ENCODE measurements at places on chromosomes 6 and 20.

DNA sequence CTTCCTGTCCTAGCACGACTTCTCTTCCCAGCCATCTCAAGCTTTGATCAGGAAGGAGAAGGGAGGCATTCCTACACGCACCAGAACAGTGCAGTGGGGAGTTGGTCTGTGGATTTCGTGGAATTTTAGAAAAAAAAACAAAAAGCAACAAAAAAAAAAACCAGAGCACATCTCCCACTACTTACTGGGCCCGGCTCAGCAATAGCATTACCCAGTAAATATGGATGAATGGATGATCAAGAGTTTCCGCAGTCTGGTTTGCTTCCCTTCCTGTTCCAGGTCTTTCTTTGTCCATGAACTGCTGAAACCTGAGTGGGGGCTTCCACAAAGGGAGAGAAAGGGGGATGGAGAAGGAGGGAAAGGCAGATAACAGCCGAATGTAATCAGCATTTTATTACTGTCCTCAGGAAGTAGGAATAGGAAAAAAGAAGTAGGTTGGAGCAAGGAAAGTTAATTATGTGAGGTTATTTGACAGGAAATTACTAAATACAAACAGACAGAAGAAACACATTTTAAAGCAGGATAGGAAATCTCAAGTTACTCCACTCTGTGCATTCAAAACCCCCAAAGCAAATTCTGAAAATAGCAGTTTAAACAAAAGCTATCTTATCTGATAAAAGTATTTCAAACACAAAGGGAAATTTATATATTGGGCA is 349.0 kb downstream of the PRL start:
- no peak for DNase-seq
- no peaks in the 10 kb centered on the region for H3K27me3 ChIP-seq
- peaks cover 3% of the 10 kb centered on the region for H3K4me1 ChIP-seq
- H3K27ac ChIP-seq: no peak overlapping the region

GRCh38 chr6:120431841-120432240 is 902.4 kb downstream of the TBC1D32 start:
- DNase-seq: no peak

DNA sequence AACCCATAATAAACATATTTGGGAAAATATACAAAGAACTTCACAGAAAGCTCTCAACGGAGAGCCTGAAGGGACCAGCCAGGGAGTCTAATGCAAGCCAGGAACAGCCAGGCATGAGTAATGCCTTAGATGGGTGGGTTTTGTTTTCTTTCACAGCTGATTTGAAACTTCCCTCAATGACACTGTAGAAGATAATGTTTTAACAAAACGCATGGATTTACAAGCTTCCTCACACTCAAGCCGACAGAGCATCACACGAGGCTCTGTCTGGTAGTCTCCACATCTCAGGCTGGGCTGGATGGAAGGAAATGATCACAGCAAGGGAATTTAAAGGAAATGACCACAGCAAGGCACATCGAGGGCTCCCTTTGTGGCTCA is 113.9 kb downstream of the GMPR start:
- H3K4me1 ChIP-seq: no peaks in the 10 kb centered on the region
- H3K36me3 ChIP-seq: peaks cover 3% of the 10 kb centered on the region
- no peaks in the 10 kb centered on the region for H3K27me3 ChIP-seq
- H3K27ac ChIP-seq: no peak overlapping the region
- H3K4me3 ChIP-seq: no peak overlapping the region

GRCh38 chr6:56891754-56892153 is 63.2 kb upstream of the BEND6 start:
- H3K4me1 ChIP-seq: peaks cover 2% of the 10 kb centered on the region
- DNase-seq: no peak
- no peaks in the 10 kb centered on the region for H3K27me3 ChIP-seq
- no peak overlapping the region for H3K4me3 ChIP-seq
- no peaks in the 10 kb centered on the region for H3K36me3 ChIP-seq

DNA sequence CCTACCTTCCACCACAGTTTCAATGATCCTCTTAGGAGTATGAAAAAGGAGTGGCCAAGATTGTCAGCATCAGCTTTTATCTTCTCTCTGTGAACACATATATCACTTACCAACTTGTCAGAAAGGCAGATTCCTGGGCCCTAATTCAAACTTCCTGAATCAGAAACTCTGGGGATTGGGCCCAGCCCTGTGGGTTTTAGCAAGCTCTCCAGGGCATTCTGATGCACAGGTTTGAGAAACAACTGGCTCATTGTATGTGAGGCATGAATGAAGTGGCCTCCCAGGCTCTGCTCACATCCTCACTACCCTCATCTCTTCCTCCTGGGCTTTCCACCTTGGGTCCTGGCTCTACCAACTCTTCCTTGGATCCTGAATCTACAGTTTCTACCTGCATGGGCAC is 13.2 kb upstream of the THBD start:
- H3K4me3 ChIP-seq: no peak overlapping the region
- H3K4me1 ChIP-seq: no peaks in the 10 kb centered on the region
- no peak for DNase-seq
- no peak overlapping the region for H3K27ac ChIP-seq
- H3K27me3 ChIP-seq: peaks cover 14% of the 10 kb centered on the region
- no peaks in the 10 kb centered on the region for H3K36me3 ChIP-seq

- peaks cover 25% of the 10 kb centered on the region for H3K27me3 ChIP-seq
- no peak for DNase-seq
- no peaks in the 10 kb centered on the region for H3K4me1 ChIP-seq
- no peaks in the 10 kb centered on the region for H3K36me3 ChIP-seq
- H3K27ac ChIP-seq: no peak overlapping the region
- no peak overlapping the region for H3K4me3 ChIP-seq
These were observed 78.6 kb downstream of the LINC00237 start for GRCh38 chr20:21027569-21027968.

GRCh38 chr6:64330694-64331307 is 695.2 kb downstream of the PHF3 start:
- no peak for DNase-seq
- no peaks in the 10 kb centered on the region for H3K4me1 ChIP-seq
- H3K27ac ChIP-seq: no peak overlapping the region
- H3K27me3 ChIP-seq: no peaks in the 10 kb centered on the region
- no peak overlapping the region for H3K4me3 ChIP-seq
- no peaks in the 10 kb centered on the region for H3K36me3 ChIP-seq

GRCh38 chr6:154402081-154402780 is 45.6 kb upstream of the IPCEF1 start:
- no peaks in the 10 kb centered on the region for H3K4me1 ChIP-seq
- no peaks in the 10 kb centered on the region for H3K27me3 ChIP-seq
- no peak overlapping the region for H3K4me3 ChIP-seq
- no peak for DNase-seq
- H3K36me3 ChIP-seq: no peaks in the 10 kb centered on the region

DNA sequence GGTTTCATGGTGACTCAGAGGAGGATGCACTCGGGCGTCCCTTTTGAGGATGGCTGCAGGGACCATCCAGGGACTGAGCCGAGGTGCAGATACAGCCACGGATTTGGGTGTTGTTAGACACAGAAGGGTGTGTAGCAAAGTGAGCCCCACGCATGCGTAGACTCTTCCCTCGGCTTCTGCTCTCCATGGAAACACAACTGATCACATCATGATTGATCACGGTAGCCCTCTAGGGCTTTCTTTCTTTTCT is 606 bp upstream of the ULBP1 start:
- peak overlapping the region; percentile 48 for H3K27ac ChIP-seq
- peaks cover 19% of the 10 kb centered on the region for H3K4me1 ChIP-seq
- H3K36me3 ChIP-seq: peaks cover 6% of the 10 kb centered on the region
- peak overlapping the region; percentile 93 for H3K4me3 ChIP-seq
- no peak for DNase-seq

DNA sequence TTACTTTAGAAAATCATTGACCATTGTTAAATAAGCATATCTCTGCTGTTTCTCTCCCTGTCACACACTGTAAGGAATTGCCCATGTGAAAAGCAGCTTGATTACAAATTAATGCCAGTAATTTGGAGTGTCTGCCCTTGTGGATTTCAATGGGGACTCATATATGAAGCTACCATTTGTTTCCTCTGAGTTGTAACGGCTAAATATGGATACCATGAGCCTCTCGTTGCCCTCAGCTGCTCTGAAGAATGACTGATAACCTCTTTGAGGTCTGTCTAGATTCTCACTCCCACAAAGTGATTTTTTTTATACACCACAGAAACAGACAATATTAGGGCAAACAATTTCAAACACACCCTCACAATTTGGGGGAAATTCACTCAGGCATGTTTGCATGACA is 40.0 kb upstream of the MAFB start:
- no peak overlapping the region for H3K27ac ChIP-seq
- peaks cover 11% of the 10 kb centered on the region for H3K27me3 ChIP-seq
- H3K4me3 ChIP-seq: no peak overlapping the region
- no peaks in the 10 kb centered on the region for H3K4me1 ChIP-seq

DNA sequence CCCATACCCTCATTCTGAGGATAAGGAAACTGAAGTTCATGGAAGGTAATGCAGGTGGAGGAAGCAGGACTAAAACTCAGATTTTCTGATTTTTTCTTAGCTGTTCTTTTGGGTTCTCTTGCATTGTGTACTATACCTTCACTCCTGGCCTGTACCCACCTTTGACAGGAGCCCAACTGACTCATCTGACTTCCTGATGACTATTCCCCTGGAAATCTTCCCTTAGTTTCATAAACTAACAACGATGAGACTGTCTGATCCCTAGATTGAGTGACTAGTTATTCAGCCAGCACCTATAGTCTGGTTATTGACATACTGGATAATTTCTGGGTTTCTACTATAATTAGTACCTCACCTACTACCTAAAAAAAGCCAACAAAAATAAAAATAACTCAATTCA is 10.1 kb downstream of the CRYBG1 start:
- H3K4me3 ChIP-seq: no peak overlapping the region
- no peak for DNase-seq
- no peaks in the 10 kb centered on the region for H3K4me1 ChIP-seq
- peaks cover 3% of the 10 kb centered on the region for H3K27me3 ChIP-seq
- no peaks in the 10 kb centered on the region for H3K36me3 ChIP-seq

- H3K4me3 ChIP-seq: no peak overlapping the region
- H3K4me1 ChIP-seq: peaks cover 2% of the 10 kb centered on the region
- no peak for DNase-seq
These were observed 263.4 kb downstream of the ARHGAP18 start for GRCh38 chr6:129446272-129447197.

GRCh38 chr6:147194652-147195411 is 9.4 kb upstream of the STXBP5 start:
- no peaks in the 10 kb centered on the region for H3K27me3 ChIP-seq
- H3K36me3 ChIP-seq: no peaks in the 10 kb centered on the region

DNA sequence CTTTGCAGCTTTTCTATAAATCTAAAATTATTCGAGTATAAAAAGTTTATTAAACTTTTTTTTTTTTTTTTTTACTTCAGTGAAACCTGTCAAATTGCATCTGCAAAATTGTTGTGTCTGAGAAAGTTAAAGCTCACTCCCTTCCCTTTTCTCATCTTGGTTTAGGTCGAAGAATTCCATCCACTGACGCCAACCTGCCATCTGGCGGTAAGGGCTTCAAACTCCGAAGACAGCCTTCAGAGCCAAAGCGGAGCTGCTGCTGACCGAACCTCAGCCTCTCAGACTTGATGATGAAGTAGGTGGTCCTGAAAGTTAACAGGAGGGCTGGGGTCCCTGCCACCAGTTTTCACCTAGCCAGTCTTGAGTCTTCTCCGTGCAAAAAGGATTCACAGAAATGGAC is 29.6 kb upstream of the VAPB start:
- no peak for DNase-seq
- peaks cover under 1% of the 10 kb centered on the region for H3K36me3 ChIP-seq
- no peak overlapping the region for H3K4me3 ChIP-seq
- H3K27me3 ChIP-seq: no peaks in the 10 kb centered on the region
- H3K27ac ChIP-seq: no peak overlapping the region

- no peaks in the 10 kb centered on the region for H3K36me3 ChIP-seq
- H3K27me3 ChIP-seq: peaks cover 53% of the 10 kb centered on the region
- no peak for DNase-seq
- H3K4me1 ChIP-seq: peaks cover 18% of the 10 kb centered on the region
- no peak overlapping the region for H3K4me3 ChIP-seq
- no peak overlapping the region for H3K27ac ChIP-seq
These were observed 3.4 kb downstream of the GJA1 start for GRCh38 chr6:121438869-121439268.

DNA sequence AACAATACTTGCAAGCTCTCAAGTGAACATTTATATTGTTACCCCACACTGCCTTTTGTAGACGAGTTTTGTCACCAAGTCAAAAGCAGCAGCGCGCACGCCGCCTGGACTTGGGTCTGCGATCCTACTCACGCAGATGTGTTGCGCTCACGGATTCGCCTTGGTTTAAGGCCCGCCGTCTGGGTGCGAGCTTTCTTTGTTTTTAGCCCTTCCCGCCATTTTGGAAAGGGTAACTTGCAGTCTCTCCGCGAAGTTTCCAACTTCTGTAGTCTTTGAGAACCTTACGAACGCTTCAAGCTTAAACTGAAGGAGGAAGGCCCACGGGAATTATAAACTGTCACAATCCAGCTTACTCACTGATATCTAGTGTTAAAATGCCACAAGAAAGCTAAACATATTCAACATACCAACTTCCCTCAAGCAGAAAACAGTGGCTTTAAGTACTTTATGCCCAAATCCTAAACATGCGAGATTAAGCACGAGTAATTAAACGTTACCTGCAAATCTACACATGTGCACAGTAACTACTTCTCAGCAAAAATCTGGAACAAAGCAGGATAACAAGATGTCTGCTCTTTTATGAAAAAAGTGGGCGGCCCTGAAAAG is 80.4 kb upstream of the BTN3A2 start:
- peaks cover 28% of the 10 kb centered on the region for H3K4me1 ChIP-seq
- peak overlapping the region; percentile 98 for H3K27ac ChIP-seq
- H3K36me3 ChIP-seq: peaks cover 13% of the 10 kb centered on the region
- H3K4me3 ChIP-seq: peak overlapping the region; percentile 93

DNA sequence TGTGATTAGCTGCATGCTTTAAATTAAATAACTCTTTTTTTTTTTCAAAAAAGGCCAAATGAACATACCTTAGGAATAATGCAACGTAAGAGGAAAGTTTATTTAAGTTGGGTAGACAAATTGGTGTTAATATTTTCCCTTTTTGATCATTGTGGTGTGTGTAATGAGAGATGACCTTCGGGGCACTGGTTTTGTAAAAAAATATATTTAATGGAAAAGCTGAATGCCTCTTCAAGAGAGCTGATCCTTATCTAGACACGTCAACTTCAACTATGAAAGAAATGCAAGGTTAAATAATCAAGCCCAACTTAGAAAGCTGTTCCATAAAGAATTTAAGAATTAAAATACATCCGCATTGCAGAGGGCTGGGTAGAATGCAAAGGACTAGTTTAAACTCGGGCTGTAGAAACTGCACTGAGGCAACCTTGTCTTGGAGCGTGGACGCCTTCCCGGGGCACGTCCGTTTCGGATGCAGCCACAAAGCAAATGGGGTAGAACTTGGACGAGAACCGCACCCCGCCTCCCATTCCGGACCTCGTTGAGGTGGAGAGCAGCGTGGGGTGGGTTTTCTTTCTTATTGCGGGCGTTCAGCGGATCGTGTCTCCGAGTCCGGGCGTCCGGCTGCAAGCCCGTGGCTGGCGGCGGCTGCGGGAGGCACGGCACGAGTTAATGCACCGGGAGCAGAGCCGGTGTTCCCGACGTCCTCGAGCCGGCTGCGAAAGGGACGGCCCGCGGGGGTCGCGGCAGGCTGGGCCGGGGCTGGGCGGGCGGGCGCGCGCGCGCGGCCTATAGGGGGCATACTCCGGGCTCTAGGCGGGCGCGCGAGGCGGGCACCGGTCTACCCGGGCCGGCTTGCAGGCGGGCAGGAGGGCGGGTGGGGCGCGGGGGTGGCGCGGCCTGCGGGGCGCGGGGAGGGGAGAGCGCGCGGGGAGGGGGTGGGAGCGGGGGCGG is 1.9 kb downstream of the JARID2 start:
- no peaks in the 10 kb centered on the region for H3K27me3 ChIP-seq
- peak overlapping the region; percentile 100 for H3K4me3 ChIP-seq
- H3K36me3 ChIP-seq: no peaks in the 10 kb centered on the region
- DNase-seq: peak; percentile 61
- H3K4me1 ChIP-seq: peaks cover 50% of the 10 kb centered on the region

Measured in naive thymus-derived CD8-positive, alpha-beta T cell (primary cell).